T-helper 22 cell (primary cell): ENCODE measurements at places on chromosomes 6 and 20.

DNA sequence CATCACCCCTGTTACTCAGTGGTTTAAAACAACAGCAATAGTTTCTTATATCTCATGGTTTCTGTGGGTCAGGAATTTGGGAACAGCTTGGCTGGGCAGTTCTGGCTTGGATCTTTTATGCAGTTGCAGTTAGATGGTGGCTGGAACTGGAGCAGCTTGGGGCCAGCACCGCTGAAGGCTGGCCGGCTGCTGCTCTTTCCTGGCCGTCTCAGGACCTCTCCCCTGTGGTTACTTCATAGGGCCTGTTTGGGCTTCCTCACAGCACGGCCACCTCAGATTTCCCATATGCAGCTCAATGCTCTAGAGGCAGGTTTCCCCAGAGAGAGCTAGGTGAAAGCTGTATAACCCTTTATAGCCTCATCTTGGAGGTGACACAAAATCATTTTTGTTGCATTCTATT, 15.6 kb downstream of the PKIG start:
- no peak for DNase-seq

GRCh38 chr20:688809-689212, 13.2 kb upstream of the SCRT2 start:
- DNase-seq: no peak

DNA sequence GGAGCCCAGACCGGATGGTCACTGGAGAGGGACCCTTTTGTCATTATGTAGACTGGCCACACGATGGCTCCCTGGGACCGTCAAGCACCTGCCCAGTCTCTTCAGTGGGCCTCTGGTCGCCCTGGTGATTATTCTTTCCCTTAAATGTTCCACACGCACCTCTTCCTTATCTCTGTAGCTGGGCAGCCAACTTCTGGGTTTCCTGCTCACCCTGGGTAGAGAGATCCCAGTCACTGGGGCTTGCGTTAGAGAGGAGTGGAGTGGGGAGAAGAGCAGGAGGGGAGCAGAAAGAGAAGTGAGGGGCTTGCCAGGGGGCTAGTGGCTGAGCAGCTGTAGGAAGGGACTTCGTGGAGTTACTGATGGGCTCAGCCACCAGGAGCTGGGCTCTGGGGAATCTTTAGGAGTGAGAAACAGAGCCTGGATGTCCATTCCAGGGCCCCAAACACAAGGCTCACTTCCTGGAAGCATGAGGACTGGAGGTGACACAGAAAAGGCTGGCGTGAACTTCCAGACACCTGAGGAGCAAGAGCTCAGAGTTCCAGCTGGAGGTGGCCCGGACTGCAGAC, 150.1 kb downstream of the DHX35 start:
- DNase-seq: no peak

- no peak for DNase-seq
These were observed 73.2 kb downstream of the BCKDHB start for GRCh38 chr6:80179695-80180094.

GRCh38 chr6:84269947-84270733, 42.7 kb upstream of the CEP162 start:
- no peak for DNase-seq

- no peak for DNase-seq
These were observed 46.9 kb downstream of the PCSK2 start for GRCh38 chr20:17273717-17274116.

DNA sequence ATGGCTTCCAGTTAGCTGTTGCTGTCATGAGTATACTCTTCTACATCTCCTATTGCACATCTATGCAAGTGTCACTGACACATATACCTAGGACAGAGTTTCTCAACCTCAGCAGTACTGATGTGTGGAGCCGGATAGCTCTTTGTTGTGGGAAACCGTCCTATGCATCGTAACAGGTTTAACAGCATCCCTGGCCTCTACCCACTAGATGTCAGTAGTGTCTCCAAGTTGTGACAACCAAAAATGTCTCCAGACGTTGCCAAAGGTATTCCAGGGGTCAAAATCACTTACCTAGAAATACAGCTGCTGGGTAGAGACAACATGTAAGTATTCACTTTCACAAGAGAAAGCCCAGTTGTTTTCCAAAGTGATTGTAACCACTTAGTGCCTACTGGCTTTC, 637.6 kb downstream of the RNF144B start:
- DNase-seq: no peak

DNA sequence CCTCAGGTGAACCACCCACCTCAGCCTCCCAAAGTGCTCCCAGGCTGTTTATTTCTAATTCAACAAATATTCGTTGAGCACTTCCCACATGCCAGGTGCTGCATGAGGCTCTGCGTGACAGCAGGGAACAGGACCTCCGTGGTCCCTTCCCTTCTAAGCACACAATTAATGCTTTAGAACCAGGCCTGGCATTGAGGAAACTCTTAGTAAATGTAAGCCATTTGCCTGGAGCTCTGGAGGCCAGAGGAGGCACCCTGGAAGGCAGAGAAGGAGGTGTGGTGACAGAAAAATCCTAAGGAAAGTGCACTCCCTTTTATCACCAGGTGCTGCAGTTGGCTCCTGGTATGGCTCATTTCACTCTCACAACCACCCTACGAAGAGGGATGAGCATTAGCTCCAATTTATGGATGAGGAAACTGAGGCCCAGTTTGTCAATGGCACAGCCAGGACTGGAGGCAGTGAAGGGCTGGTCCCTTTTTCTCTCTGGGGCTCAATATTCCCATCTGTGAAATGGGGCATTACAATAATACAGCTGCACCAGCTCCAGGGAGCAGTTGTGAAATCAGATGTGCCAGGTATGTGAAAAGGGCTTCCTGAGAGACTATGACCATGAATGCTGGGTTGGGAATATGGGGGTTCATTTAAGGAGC, 8.1 kb upstream of the ID1 start:
- DNase-seq: no peak

GRCh38 chr6:157561929-157562810, 181.2 kb downstream of the ZDHHC14 start:
- no peak for DNase-seq

GRCh38 chr6:51112731-51113130, 294.1 kb downstream of the TFAP2B start:
- DNase-seq: no peak

- no peak for DNase-seq
These were observed 17.4 kb downstream of the RCAN2 start for GRCh38 chr6:46473881-46474280.

GRCh38 chr6:20755631-20756030, 221.4 kb downstream of the CDKAL1 start:
- no peak for DNase-seq

- DNase-seq: no peak
These were observed 94.1 kb downstream of the HIVEP2 start for GRCh38 chr6:142850679-142851423.

DNA sequence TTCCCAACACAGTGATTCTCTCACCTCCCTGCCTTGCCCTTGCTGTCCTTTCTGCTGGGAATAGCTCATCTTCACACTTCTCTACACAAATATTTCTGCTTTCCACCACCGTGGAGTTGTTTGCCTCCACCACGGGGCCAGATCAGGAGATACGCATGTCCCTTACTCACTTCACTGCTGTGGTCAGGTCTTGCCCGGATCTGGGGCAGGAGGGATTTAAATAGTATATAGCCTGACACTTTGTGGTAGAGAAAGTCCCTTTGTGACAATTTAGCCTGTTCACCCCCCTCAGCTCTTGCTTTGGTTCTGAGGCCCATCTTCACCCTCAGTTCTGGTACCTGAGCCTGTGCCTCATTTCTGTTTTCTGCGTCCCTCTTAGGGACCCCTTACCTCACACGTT, 92.6 kb upstream of the PREP start:
- DNase-seq: no peak

DNA sequence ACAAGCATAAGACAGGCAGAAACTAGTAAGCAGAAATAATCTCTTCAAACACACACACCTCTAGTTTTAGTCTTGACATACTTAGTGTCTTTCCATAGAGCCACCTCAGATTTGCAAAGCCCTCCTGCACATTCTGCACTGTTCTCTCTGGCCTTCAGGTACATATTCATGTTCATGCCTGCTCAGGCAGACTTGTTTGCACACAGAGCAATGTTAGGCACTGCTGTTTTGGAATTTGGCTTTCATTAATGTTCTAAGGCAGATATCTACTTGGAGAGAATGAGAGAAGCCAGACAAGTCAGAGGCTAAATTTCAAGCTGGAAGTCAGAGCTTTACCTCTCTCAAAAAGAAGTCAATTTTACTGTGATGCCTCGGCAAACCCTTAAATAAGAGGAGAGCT, 21.3 kb upstream of the DST start:
- no peak for DNase-seq

DNA sequence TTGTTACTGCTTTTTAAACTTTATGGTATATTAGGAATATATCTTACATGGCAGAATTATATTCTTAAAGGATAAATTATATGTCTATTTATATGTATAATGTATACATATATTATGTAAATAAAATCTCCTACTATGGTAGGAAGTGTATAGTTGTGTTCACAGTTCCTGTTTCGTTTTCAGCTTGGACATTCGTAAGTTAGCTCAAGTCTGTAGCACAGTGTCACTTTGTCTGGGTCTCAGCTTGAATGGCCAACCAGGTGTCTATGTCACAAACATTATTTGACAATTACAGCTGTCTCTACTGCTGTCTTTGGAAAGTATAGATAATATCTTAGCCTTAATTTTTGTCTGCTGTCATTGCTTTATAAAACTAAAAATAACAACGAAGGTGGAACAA, 303.9 kb downstream of the CDKAL1 start:
- DNase-seq: no peak

DNA sequence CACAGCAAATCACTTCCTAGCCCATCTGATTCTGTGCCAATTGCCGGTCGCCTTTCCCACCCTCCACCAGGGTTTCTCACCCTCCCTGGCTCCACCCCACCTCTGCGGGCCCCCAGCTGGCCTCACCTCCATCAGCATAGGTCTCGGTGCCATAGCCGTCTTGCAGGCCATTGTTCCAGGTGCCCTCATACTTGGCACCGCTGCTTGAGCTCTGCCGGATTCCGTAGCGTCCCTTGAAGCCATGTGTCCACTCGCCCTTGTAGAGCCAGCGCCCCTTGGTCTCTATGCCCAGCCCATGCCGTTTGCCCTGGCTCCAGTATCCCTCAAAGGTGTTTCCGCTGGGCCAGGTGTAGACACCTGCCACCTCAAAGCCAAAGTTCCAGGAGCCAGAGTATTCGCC, 787 bp downstream of the JPH2 start:
- DNase-seq: no peak

- DNase-seq: no peak
These were observed 118.2 kb downstream of the MAN1A1 start for GRCh38 chr6:119231394-119231793.

- DNase-seq: no peak
These were observed 15.4 kb downstream of the FBXL4 start for GRCh38 chr6:98932381-98932780.

GRCh38 chr6:117389227-117390057, 36.3 kb downstream of the ROS1 start:
- DNase-seq: no peak

DNA sequence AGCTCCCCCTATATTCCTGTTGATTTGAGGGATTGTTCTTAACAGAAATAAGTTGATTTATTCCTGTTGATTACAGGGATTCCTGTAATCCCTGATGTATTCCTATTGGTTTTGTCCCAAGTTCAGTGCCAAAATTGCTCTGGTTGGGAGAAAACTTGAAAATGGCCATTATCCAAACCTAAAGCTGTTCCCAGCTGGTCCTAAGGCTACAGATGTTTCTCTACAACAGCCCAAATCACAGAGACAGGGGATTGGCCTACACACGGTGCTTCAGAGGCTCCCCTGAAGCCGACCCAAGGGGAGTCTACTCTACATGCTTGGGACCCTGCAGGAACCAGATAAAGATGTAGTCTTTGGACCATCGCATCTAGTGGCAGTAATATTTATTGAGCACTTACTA, 99.0 kb upstream of the AKAP12 start:
- DNase-seq: no peak

DNA sequence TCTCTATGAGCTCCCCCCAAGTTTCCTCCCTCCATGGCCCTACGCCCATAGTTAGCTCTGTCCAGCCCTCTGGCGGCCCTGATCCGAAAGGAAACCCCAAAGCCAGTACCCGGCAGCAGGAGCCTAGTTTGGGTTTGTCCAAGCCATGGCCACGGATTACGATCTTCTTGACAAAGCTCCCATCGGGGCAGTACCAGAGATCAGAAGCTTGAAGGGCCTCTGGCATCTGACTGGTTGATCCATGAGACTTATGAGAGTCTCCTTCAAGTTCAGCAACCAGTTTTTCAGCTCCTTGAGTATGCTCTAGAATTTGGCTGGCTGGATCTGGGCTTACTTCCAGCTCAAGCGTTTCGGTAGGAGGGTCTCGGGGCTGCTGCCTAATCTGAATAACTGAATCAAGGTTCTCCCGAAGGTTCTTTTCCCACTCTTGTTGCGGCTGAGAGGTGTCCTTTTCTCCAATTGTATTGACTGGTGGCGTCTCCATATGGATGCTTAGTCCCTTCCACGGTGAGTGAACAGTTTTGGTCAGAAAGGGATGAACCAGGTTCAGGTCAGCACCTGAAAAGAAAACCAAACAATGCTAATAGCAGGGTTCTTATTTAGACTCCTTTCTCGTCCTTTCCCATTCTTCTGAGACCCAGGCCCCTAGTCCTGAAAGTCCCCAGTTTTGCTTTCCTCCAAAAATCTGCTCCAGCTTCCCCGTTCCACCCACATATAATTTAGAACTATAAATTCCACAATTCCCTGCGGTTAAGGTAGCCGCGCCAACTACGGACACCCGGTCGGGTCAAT, 595 bp downstream of the FKBPL start:
- no peak for DNase-seq

DNA sequence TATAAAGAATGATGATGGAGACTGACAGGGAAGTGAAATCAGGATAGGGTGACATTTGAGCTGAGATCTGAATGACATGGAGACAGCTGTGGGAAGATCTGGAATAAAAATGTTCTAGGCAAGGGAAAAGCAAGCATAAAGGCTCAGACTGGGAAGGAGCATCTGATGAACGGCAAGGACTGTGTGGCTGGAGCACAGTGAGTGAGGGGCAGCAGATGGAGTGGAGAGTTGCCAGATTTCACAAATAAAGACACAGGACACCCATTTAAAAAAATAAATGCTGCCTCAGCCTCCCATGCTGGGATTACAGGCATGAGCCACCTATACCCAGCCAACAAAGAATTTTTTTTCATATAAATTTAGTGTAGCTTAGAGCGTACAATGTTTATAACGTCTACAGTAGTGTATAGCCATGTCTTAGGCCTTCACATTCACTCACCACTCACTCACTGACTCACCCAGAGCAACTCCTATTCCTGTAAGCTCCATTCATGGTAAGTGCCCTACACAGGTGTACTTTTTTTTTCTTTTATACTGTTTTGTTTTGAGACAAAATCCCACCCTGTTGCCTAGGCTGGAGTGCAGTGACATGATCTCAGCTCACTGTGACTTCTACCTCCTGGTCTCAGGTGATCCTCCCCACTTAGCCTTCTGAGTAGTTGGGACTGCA, 2.4 kb upstream of the ZBTB24 start:
- DNase-seq: no peak

- DNase-seq: no peak
These were observed 246.8 kb upstream of the SGK1 start for GRCh38 chr6:134564705-134565104.

GRCh38 chr6:64988148-64988547, 718.9 kb downstream of the EYS start:
- no peak for DNase-seq
